Endothelial cell of umbilical vein (primary cell): ENCODE measurements at places on chromosomes 2 and 18. TPM values are rescaled to one million over a fixed set of nuclear protein-coding genes. Genes with fewer than 3 reads are reported as not detected.

The ALPG gene
- total RNA-seq, result not detected in 2 replicates

DNA sequence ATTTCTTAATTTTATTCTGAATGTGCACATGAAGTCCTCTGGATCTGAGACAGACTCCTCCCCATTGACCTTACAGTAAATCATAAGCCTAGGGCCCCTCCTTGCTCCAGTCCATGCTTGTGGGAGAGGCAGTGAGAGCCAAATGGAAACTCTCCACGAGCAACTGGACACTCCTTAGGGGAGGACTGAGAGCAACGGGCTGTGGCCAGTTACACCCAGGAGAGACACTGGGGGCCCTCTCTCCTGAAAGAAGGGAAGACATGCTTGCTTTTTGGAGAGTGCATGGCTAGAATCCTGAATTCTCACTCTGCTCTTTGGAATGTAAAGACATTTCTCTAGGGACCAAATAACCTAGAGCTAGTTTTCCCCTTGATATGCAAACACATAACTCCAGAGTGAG lies 49.0 kb upstream of the BIN1 start:
- no peak for DNase-seq

- no peak for DNase-seq
These were observed 8.6 kb upstream of the UBE2E3 start for GRCh38 chr2:180971811-180972210.

GRCh38 chr2:127673291-127674069 lies 1.9 kb downstream of the LIMS2 start:
- no peak for DNase-seq

DNA sequence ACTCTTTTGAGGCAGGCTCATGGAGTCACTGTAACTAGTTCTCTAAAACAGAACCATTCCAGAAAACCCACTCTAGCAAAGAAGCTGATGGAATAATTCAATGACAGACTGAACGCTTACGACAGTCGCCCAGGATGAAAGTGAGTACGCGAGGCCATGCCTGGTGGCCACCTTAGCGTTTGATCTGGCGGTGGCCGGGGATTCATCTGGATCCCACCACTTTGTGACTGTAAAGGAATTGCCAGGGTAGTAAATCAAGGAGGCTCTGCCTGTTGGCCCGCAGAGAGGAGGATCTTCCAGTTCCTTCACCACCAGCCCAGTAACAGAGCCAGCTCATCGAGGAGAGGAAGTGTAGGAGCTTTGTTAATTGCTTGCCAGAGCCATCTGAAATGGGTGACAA lies 34.6 kb downstream of the GREB1 start:
- DNase-seq, result no peak
